ENCODE measurements at places on chromosomes 16 and 17. TPM values are rescaled to one million over a fixed set of nuclear protein-coding genes. Genes with fewer than 3 reads are reported as not detected.

NPIPA2 gene
- total RNA-seq = 0.60 TPM

TAC4 gene
- not detected for total RNA-seq

- DNase-seq = no peak
- peaks cover 10% of the 10 kb centered on the region for H3K27me3 ChIP-seq
Measured at GRCh38 chr16:50467943-50468748, 80.0 kb upstream of the NKD1 start.

DNA sequence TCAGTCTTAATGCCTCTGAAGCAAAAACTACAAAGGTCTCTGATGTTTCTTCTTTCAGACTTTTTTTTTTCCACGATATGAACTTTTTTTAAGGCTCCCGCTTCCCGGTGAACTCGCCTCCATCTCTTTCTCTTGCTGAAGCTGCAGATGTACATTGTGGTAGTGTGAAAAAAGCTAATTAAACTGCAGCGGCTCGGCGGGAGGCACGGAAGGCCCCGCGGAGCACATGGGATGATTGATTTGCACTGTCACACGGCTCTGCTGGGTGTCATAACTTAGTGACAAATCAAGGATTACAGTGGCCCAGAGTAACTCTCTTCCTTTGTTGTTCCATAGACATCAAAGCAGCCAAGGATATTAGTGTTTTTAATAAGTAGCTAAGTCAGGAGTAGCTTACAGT is 196.3 kb downstream of the AXIN2 start:
- no peaks in the 10 kb centered on the region for H3K36me3 ChIP-seq
- H3K27me3 ChIP-seq = no peaks in the 10 kb centered on the region
- no peak for DNase-seq
- H3K4me1 ChIP-seq = peaks cover 8% of the 10 kb centered on the region
- H3K27ac ChIP-seq = no peak overlapping the region
- no peak overlapping the region for H3K4me3 ChIP-seq

- H3K4me1 ChIP-seq = peaks cover 59% of the 10 kb centered on the region
- H3K36me3 ChIP-seq = no peaks in the 10 kb centered on the region
- H3K4me3 ChIP-seq = peak overlapping the region; percentile 82
- peak overlapping the region; percentile 89 for H3K27ac ChIP-seq
Measured at GRCh38 chr16:4114257-4115208, 1.7 kb downstream of the ADCY9 start.

DNA sequence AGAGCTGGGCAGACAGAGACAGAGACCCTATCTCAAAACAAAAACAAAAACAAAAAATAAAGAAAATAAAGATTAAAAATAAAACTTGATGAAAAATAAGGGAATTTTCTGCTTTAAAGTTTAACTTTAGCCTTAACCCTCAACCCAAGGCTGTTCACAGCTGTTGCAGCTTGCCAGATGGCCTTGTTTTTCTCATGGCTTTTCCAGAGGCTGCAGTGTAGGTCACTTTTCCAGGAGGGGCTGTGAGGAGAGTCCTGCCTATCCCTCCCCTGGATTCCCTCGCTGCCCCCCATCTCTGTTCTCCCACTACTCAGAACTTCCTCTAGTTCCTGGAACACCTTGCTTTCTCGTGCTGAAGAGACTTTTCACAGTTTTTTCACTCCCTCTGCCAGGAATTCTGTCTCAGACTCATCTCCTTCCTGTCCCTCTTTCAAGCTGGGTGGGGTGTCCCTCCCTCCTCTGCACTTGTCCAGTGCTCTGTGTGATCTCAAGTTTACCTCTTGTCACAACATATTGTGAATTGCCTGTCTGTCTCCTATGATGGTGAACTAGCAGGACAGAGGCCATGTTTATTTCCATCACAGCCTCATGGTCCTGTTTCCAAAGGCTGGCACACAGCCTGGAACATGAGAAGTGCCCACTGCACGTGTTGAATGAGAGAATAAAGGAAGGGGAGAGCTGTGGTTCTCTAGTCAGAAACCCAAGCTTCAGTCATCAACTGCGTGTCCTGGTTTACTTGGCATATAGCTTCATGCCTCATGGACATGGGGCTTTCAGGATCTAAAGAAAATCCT is 69.9 kb upstream of the MSI2 start:
- DNase-seq = no peak
- H3K4me1 ChIP-seq = no peaks in the 10 kb centered on the region
- H3K36me3 ChIP-seq = no peaks in the 10 kb centered on the region
- no peaks in the 10 kb centered on the region for H3K27me3 ChIP-seq
- H3K27ac ChIP-seq = no peak overlapping the region

GRCh38 chr16:12419151-12419550 is 384.5 kb downstream of the CPPED1 start:
- H3K27ac ChIP-seq = no peak overlapping the region
- no peaks in the 10 kb centered on the region for H3K4me1 ChIP-seq
- H3K4me3 ChIP-seq = no peak overlapping the region
- no peaks in the 10 kb centered on the region for H3K36me3 ChIP-seq
- H3K27me3 ChIP-seq = no peaks in the 10 kb centered on the region
- DNase-seq = no peak

- no peak overlapping the region for H3K4me3 ChIP-seq
- H3K36me3 ChIP-seq = no peaks in the 10 kb centered on the region
- no peaks in the 10 kb centered on the region for H3K27me3 ChIP-seq
- no peaks in the 10 kb centered on the region for H3K4me1 ChIP-seq
Measured at GRCh38 chr16:76729525-76729924, 452.3 kb downstream of the CNTNAP4 start.

DNA sequence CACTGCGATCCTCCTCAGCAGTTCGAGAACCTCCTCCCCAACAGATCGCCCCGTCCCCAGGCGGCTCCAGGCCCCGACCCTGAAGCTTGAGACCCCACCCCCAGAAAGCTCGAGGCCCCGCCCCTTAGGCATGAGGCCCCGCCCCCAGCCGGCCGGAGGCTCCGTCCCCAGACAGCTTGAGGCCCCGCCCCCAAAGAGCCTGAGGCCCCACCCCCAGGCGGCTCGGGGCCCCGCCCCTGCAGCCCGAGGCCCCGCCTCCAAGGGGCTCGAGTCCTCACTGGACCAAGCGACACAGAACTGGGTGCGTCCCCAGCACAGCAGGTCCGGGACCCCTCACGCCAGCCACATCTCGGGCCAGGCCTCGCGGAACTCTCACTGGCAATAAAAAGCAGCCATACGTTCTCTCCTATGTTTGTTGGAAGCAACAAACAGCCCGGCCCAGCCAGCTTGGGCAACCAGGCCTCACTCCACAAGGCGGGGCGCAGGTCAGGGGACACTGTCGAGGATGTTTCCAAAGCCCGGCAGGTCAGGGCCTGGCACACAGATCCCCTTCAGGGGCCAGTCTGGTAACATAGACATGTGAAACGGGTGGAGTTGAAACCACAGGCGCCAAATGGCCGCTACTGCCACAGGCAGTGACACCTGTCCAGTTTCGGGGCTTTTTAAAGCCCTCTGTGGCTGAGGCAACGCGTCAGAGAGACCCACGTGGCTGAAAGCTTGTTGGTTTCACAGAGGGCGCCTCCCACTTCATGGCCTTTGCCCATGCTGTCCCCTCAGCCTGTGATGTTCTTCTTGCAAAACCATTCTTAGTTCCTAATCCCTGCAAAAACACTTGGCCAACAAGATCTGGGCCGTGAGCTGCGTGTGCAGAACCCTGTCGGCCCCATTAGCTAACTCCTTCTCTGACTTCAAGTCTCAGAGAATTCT is 224.2 kb downstream of the PARN start:
- H3K4me3 ChIP-seq = peak overlapping the region; percentile 17
- H3K27ac ChIP-seq = peak overlapping the region; percentile 88
- peaks cover 11% of the 10 kb centered on the region for H3K4me1 ChIP-seq

DNA sequence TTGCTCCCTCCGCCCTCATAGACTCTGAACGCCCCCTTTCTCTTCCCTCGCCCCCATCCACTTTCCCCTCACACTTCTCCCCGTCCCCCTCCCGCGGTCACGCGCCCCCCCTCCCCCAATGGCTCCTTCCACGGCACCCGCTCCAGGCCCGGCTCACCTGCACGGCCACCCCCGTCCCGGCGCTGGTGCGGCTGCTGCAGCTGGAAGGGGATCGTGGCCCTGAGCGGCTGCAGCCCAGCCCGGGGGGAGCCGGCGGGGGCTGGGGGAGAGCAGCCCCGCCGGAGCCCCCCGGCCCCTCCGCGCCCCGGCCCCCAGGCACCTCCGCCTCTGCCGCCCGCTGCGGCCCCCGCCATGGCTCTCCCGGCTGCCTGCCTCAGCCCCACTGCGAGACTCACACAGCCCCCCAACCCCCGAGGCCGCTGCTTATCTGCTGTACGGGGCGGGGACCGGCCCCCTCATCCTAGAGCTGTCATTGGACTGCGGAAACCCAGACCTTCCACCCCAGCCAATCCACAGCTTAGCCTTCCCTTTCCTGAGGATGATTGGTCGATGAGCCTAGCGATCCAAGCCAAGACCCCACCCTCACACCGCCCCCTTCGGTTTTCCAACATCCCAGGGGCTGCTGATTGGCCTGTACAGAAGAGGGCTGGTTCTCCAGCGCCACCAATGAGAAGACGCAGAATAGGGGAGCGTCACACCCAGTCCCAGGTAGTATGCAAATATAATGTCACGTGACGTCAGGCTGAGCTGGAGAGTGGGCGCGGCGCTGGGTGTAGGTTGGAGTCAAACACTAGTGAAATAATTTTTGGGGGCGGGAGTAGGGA is at the start of gene FAM117A:
Gene FAM117A, minus strand, starts transcription at position 397 of the 824 bp plus-strand sequence. Its CDS starts 44 bp downstream, at position 353.
- H3K27me3 ChIP-seq = no peaks in the 10 kb centered on the region
- peak within 1 kb of the TSS; percentile 83 for H3K4me3 ChIP-seq
- DNase-seq = peak; percentile 95
- peak within 1 kb of the TSS; percentile 79 for H3K27ac ChIP-seq
- H3K4me1 ChIP-seq = peaks cover 8% of the 10 kb centered on the region

- H3K27ac ChIP-seq = no peak overlapping the region
- H3K36me3 ChIP-seq = no peaks in the 10 kb centered on the region
- no peak overlapping the region for H3K4me3 ChIP-seq
- no peaks in the 10 kb centered on the region for H3K4me1 ChIP-seq
- DNase-seq = no peak
- H3K27me3 ChIP-seq = no peaks in the 10 kb centered on the region
Measured at GRCh38 chr16:23857256-23857880, 21.6 kb downstream of the PRKCB start.

Data from gastrocnemius medialis (tissue), 4 donors.